ENCODE measurements at places on chromosomes 2 and 18. TPM values are rescaled to one million over a fixed set of nuclear protein-coding genes. Genes with fewer than 3 reads are reported as not detected.

Gene TLX2
- polyA plus RNA-seq: 0.58 TPM

Gene METAP1D
- 7.3 TPM for polyA plus RNA-seq

- DNase-seq: no peak
These were observed 240.8 kb upstream of the PIK3C3 start for GRCh38 chr18:41713969-41714825.

DNA sequence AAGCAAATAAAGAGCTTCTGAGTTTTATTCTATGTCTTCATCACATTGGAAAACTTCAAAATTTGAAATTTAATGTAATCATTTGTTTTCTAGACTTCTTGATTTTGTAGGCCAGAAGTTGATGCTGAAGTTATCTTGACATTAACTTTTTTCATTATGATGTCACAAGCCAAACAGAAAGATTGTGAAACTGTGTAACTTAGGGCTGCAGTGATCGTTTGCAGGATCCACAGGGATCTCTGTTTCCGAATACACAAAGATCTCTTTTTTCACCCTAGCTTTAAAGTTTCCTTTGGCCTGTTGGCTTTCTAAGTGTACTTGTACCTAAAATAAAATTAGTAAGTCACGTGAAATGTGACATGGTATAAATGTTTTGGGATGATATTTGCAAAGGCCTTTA is 594.9 kb upstream of the CDH2 start:
- DNase-seq: no peak

- DNase-seq: no peak
These were observed 100.4 kb downstream of the ACOXL start for GRCh38 chr2:110832740-110833139.

- peak; percentile 10 for DNase-seq
These were observed 51.5 kb upstream of the PHLPP1 start for GRCh38 chr18:62663731-62664336.

GRCh38 chr2:28717339-28717758 is 34.3 kb upstream of the PPP1CB start:
- DNase-seq: no peak

Data from A549 (cell line).